Activated CD4-positive, CD25-positive, alpha-beta regulatory T cell treated with anti-CD3 and anti-CD28 coated beads, Interleukin-2, amount 50 U/mL, for 24 hours (primary cell): ENCODE measurements at places on chromosomes 16 and 17.

DNA sequence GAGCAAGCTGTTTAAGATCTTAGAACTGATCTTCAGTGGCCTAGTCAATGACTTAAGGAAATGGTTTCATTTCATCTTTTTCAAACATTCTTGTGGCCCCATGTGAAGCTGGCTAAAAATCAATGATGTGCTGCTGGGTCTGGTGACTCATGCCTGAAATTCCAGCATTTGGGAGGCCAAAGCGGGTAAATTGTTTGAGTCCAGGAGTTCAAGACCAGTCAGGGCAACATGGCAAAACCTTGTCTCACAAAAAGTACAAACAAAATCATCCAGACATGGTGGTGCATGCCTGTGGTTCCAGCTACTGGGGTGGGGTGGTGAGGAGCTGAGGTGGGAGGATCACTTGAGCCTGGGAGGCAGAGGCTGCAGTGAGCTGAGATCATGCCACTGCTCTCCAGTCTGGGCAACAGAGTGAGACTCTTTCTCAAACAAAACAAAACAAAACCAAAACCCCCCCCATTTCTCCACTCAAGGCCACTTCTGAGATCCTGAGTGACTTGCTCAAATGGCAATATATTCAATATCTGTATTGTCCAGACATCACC, 17.4 kb upstream of the COL1A1 start:
- no peak for ATAC-seq

DNA sequence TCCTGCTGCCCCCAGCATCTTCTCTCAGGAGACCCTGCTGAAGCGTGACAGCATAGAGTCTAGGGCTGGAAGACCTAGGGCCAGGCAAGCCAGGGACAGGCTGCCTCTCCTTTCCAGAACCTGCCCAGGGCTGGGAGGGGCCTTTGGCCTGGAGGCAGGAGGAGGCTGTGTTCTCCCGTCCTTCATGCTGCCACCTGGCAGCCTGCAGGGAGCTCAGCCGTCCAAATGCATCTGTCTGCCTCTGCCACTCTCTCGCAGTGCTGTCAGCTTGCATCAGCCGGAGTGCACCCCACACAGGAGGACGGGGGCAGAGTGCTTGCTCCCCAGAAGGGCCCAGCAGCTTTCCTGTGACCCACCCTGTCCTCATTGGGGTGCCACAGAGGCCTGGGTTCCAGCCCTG, 31.3 kb downstream of the ARHGAP23 start:
- ATAC-seq = no peak

DNA sequence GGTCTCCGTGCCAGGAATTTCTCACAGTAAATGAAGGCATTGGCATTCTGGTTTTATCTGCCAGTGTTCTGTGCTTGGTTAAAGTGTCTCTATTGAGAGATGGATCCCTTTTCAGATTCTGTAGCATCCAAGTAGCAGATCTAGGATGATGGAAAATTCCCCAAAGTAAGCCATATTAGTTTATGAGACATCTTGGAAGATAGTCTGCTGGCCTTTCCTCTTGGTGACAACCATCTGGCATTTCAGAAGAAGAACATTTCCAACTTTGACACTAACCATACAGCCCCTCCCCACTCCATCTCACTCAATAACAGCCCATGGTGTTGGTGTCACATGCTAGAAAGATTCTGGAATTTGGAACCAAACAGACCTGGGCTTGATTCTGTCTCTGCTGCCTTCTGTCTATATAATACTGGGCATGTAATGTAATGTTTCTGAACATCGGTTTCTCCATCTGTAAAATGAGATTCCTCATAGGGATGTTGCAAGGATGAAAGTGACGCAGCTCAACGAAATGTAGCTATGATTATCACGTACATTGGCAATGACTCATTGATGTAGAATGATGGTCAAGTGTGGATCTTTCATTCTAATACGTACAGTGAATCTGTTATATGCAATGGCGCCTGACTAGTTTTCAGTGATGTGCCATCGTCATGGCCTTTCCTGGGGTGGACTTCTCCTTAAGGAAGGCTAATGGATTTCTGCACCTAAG, 32.6 kb upstream of the PIRT start:
- no peak for ATAC-seq

DNA sequence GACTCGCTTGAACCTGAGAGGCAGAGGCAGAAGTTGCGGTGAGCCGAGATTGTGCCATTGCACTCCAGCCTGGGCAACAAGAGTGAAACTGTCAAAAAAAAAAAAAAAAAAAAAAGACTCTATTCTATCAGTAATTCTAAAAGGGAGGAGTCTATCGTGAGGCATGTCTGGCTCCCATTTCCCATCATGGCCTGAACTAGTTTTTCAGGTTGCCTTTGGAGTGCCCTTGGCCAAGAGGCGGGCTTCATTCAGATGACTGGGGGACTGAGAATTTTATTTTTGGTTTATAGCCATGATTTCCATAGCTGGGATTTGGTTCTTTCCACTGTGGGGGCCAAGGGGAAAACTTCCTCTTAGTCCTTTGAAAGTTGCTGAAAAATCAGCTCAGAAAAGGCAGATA, 3.5 kb upstream of the SNX29 start:
- no peak for ATAC-seq

- ATAC-seq = no peak
Observed at GRCh38 chr17:32904891-32905290, 23.1 kb upstream of the TMEM98 start.

DNA sequence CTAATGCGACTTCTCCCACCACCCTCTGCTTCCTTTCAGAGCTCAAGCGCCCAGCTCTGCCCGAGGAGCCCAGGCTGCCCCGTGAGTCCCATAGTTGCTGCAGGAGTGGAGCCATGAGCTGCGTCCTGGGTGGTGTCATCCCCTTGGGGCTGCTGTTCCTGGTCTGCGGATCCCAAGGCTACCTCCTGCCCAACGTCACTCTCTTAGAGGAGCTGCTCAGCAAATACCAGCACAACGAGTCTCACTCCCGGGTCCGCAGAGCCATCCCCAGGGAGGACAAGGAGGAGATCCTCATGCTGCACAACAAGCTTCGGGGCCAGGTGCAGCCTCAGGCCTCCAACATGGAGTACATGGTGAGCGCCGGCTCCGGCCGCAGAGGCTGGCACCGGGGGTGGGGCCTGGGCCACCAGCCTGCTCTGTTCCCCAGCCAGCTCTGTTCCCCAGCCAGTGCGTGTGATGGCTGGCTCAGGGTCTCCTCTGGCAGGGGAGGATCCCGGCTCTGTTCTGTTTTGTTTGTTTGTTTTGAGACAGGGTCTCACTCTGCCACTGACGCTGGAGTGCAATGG, 18.7 kb downstream of the CRISPLD2 start:
- no peak for ATAC-seq

- ATAC-seq = no peak
Observed at GRCh38 chr17:67218385-67218950, 26.5 kb downstream of the HELZ start.

DNA sequence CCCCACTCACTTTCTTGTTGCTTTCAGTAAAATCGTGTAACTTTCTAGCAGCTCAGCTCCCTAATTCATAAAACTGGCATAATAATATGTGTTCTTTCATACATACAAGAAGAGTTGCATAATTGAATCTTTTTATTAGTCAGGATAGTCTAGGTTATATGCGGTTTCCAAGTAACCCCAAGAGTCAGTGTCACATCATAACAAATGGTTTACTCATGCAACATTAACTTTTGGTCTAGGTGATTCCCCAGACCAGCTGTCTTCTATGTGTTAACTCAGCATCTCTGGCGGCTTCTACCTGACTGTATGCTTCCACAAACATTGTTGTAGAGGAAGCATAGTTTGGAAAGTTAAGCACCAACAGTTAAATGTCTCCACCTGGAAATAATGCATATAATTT, 1000.4 kb downstream of the CDH11 start:
- ATAC-seq = no peak
